Substantia nigra (tissue), 51 donors: ENCODE measurements at places on chromosomes 16 and 17.

DNA sequence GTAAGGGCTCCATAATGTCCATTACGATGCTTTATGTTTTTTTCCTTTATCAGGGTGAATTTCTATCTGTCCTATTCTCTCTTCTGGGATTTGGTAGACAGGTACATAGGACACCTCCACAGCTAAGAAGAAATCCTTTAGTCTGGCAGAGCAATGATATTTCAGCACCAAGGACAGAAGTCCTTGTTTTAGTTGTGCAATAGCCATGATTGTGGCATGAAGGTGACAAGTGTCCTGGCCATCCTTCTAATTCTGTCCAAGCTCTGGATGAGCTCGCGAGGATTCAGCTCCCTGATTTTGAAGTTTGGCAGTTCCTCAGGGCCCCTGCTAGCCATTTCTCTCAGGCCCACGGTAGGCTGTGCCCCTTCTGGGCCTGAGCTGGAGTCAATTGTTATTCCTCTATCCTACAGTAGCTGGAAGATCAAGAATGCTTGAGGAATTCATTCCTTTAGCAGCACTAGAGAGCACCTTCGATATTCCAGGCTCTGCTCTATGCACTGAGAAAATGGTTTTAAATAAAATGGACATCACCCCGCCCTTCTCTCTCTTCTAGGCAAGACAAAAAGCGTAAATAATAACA lies 320.8 kb downstream of the XYLT1 start:
- no peak for DNase-seq

- no peak for DNase-seq
These were observed 75.9 kb upstream of the WSB1 start for GRCh38 chr17:27218041-27218440.

DNA sequence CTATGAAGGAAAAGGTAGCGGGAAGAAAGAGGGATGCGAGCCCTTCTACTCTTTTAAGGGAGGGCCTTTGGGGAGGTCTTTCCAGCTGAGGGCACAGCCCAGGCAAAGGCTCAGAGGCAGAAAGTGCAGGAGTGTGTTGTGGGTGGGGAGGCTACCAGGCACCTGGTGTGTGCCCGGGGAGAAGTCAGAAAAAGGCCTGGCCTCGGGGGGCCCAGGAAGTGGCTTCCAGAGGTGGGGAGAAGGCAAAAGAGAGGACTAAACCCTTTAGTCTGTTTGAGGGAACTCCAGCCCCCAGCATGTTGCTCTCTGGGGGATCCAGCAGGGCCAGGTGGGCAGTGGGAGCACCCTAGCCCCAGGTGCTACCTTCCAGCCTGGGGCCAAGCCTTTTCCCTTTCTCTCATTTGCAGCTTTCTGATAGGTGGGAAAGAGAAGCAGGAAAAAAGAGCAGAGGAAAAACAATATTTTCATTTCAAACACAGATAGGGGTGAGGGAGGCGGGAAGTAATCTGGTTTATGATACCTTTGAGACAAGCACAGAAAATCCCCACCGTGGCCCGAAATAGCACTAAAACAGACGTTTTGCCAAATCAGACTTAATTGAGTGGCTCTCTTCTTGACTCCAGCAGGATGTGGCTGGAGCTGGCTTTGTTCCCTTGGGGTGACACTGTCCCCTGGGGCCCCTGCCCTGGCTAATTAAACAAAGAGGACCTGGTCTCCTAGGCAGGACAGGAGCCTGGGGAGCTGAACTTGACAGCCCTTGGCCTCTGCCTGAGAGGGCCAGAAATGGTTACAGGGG lies 10.4 kb downstream of the RAI1 start:
- no peak for DNase-seq

- DNase-seq: no peak
These were observed 31.2 kb upstream of the AKTIP start for GRCh38 chr16:53534206-53534605.

DNA sequence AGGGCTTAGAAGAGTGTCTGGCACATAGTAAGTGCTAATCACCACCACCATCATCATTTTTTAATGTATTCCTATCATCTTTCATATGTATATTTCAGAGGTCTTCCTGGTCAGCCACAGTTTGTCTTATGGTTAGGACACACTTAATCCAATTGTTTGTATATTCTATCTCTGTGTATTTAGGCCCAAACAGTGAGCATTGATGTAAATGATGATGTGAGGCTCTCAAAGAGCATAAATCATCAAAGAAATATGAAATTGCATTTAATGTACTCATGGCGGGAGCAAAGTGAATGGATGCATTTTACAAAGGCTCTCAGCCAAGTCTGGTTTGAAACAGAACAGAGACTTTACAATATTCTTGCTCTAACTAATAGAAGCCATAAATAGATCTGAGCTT lies 24.1 kb upstream of the MPHOSPH6 start:
- no peak for DNase-seq

DNA sequence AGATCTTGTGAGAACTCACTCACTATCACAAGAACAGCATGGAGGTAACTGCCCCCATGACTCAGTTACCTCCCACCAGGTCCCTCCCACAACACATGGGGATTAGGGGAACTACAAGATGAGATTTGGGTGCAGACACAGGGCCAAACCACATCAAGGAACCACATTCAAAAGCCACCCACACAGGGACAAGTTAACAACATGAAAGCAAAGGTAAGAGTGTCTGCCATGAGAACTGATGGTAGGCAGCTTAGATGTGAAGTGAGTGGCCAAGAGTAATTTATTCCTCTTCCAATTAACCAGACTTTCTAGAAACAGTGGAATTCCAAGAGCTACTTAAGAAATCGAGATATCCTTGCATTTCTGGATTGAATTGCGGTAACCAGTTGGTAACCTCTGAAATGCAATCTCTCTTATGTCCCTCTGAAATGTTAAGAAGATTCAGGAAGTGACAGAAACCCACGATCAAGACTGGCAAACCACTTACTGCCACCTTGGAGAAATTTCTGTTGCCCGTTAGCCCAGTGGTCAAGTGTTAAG lies 167.4 kb upstream of the CACNG5 start:
- DNase-seq: no peak

DNA sequence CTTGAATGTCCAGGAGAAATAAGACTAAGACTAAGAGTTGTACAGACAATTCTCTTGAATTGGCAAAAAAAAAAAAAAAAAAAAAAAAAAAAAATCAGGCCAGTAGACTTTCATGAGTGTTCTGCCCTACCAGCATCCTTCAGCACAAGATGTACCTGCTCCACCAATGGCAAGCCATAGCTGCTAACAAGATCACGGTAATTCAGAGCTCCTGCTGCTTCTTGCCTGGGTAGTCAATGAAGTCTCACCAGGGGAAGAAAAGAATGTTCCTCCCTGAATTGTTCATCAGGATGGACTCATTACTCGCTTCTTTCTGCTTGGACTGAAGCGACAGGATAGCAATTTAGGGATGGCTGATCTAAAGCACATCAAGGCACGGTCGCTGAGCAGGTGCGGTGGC lies 31.1 kb upstream of the APOH start:
- no peak for DNase-seq

DNA sequence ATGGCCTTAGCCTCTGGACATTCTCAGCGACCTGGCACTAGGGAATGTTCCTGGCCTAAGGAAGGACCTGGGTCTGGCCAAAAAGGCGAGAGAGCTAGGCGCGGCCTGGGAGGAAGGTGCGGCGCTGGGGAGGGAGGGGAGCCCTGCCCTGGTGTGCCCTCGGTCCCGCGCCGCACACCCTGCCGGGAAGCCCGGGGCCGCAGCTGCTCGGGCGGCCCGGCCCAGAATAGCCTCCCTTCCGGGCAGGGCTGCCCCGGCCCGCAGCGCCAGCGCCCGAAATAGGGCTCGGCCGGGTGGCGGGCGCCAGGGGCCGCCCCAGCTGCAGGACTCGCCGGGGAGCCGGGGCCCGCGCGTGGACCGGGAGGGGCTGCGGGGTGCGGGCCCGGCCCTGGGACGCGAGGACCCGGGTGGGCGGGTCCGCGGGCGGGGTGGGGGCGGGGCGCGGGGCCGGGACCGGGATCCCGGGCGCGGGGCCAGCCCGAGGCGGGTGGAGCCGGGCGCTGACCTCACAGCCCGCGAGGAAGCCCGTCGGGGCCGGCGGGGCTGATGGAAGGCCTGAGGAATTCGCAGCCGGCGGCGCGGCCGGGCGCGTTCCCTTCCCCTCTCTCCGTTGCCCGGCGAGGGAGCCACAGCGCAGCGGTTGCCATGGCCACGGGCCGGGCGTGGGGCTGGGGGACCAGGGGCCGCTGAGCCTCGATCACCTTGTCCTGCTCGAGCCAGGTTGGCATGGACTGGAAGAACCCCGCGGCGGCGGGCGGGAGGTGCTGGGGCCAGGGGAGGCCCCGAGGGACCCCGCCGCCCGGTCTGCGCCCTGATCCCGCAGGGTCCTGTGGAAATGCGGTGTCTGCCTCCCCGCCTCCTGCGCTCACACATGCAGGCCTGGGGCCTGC lies 18.1 kb downstream of the SOCS3 start:
- DNase-seq: peak; percentile 60
